Thoracic aorta (tissue), 2 donors: ENCODE measurements at places on chromosomes 2 and 18. TPM values are rescaled to one million over a fixed set of nuclear protein-coding genes. Genes with fewer than 3 reads are reported as not detected.

DNA sequence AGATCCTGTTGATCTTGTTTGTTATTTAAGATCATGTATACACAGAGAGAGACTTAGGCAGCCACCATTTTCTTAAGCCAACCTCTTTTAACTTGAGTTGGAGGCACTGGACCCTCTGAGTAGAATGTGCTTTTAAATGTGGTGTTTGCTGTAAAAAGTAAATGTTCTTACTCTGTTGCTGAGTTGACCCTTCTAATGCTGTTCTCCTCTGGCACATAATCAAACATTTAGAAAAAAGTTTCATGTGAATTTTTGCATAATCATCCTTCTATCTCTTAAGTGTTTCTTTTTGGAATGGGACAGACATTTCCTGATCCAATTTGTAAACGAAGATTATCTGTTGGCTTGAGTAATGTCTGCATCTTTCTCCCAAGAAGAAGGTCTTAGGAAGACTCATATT is 255.1 kb upstream of the ETAA1 start:
- no peak overlapping the region for H3K27ac ChIP-seq
- no peaks in the 10 kb centered on the region for H3K4me1 ChIP-seq
- no peak overlapping the region for H3K4me3 ChIP-seq
- H3K36me3 ChIP-seq, result no peaks in the 10 kb centered on the region
- no peaks in the 10 kb centered on the region for H3K27me3 ChIP-seq

DNA sequence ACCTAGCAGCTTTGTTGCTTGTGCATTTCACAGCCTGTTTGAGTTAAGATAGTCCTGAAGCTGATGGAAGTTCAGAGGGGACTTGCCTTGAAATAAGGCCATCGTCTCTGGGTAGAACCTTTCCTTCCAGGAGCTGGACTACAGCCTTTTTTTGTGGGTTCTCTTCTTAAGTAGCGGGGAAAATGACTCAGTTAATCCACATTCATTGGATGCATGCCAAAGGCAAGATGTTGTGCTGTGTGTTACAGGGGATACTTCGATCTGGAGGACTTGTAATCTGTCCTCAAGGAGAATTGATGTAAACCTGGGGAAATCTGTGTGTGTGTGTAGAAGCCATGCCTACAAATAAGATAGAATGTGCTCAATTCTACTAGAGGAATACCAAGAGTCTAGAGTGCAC is 46.8 kb downstream of the RPIA start:
- H3K4me3 ChIP-seq, result no peak overlapping the region
- no peak for DNase-seq
- H3K27ac ChIP-seq, result no peak overlapping the region
- peaks cover 11% of the 10 kb centered on the region for H3K36me3 ChIP-seq
- H3K27me3 ChIP-seq, result no peaks in the 10 kb centered on the region

DNA sequence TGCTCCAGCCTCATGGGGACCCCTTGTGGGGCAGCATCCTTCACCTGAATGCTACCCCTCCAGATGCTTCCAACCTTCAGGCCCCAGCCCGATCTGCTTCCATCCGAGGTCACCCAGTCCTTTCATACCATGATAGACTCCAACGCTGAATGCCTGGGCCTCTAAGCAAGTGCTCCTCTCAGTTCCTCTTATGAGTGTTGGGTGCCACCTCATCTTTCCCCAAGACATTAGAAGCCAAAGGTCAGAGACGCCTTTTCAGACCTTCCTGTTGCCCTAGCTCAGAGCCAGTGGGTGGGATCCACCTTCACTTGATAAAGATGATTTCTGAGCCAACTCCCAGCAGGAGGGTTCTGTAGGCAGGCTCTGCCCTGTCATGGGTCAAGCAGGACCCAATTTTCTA is 174.5 kb upstream of the MGAT5 start:
- no peaks in the 10 kb centered on the region for H3K27me3 ChIP-seq
- DNase-seq, result no peak
- H3K4me1 ChIP-seq, result no peaks in the 10 kb centered on the region
- no peak overlapping the region for H3K27ac ChIP-seq
- no peak overlapping the region for H3K4me3 ChIP-seq

DNA sequence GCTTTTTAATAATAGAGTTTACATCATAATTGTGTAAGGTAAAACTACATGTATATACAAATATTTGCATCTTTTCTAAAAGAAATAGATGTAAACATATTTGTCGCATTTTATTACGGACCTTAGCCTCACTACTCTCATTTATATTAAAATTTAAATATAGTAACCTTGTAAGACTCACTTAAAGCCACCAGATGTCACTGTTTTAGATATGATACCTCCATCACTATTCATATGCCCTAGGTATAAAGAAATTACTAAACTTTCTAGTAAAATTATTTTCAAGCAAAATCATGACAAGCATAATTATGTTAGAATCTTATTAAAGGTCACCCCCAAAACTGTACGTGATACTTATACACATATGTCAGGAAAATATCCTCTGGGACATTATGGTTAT is 674.3 kb upstream of the REG3G start:
- no peaks in the 10 kb centered on the region for H3K36me3 ChIP-seq
- no peaks in the 10 kb centered on the region for H3K4me1 ChIP-seq
- no peak overlapping the region for H3K27ac ChIP-seq
- H3K4me3 ChIP-seq, result no peak overlapping the region
- no peaks in the 10 kb centered on the region for H3K27me3 ChIP-seq

GRCh38 chr2:113755035-113755834 is 1.2 kb downstream of the SLC35F5 start:
- H3K27ac ChIP-seq, result peak overlapping the region; percentile 90
- no peaks in the 10 kb centered on the region for H3K27me3 ChIP-seq
- DNase-seq, result no peak
- H3K4me1 ChIP-seq, result peaks cover 19% of the 10 kb centered on the region
- H3K36me3 ChIP-seq, result no peaks in the 10 kb centered on the region

The ACTR3 gene
- total RNA-seq, result 177 TPM

The RAX gene
- not detected for total RNA-seq

The MYO1B gene
- 74.7 TPM for total RNA-seq
